ENCODE measurements at places on chromosomes 6 and 20.

GRCh38 chr6:5878792-5879191 lies 127.9 kb downstream of the NRN1 start:
- DNase-seq: no peak

GRCh38 chr6:161649841-161650240 lies 376.0 kb upstream of the AGPAT4 start:
- DNase-seq: no peak

DNA sequence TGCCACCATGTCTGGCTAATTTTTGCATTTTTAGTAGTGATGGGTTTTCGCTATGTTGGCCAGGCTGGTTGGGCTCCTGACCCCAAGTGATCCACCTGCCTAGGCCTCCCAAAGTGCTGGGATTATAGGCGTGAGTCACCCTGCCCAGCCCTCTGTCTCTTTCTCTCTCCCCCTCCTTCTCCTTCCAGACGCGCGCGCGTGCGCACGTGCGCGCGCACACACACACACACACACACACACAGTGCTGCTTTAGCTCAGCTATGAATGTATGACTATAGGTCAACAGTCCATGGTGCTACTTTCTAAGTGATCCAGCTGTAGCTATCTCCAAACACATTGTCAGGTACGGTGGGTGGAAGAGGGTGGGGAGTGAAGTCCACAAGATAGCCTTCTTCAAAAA lies 449.5 kb downstream of the PHF3 start:
- DNase-seq: no peak

DNA sequence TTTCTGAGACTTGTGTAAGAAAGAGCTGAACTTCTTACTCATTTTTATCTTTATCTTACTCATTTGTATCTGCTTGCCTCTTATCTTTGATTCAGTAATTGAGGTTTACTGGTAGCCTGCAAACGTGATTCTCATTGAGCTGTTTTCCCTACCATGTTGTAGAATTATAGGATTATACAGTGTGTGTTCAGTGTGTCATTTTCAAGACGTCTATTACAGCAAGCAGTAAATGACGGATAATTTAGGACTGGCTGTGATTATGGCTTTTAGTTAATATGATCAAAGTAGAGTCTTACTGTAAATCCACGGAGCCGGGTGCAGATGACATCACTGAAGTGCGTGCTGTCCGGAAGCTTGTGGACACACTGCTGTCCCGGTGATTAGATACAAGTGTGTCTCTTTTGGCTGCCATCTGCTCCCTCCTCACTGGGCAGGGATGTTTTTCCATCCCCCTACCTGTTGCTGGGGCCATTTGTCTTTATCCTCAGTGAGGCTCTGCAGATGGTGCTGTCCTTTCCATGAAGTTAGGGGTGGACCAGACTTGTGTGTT lies 6.0 kb downstream of the NELFCD start:
- no peak for DNase-seq

DNA sequence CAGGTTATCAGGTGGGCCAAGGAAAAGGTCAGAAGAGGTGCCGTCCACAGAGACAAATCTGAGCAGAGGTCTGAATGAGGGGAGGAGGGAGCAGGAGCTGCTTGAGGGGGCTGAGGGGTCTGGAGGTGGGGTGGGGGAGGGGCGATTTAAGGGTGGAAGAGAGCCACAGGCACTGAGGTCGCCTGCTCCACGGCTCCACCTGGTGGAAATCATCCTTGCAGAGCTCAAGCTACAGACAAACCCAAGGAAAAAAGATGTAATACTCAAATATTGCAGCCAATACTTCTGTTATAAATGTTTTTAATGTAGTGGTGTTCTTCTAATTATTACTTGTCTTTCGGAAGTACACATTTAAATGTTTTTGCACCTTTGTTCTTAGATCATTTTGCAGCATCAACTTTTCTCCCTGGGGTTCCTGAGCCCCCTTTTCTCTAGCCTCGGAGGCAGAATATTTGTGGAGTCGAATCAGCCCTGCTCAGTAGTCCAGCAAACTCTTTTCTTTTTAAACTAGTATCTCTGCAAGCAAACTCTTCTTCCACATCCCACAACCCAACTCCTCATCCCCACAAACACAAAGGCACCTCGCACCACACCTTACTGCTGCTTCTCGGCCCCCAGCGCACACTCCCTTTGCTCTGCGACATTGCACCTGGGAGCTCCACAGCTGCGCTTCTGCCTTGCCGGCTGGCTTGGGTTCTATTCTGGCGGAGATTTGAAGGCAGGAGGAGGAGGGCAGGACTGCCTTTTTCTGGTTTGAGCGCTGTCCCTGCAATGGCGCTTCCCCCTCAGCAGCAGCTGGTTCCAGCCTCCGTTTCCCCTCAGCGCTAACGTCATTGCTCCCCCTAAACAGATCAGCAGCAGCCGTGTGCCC lies 51.0 kb upstream of the TFAP2A start:
- DNase-seq: no peak

DNA sequence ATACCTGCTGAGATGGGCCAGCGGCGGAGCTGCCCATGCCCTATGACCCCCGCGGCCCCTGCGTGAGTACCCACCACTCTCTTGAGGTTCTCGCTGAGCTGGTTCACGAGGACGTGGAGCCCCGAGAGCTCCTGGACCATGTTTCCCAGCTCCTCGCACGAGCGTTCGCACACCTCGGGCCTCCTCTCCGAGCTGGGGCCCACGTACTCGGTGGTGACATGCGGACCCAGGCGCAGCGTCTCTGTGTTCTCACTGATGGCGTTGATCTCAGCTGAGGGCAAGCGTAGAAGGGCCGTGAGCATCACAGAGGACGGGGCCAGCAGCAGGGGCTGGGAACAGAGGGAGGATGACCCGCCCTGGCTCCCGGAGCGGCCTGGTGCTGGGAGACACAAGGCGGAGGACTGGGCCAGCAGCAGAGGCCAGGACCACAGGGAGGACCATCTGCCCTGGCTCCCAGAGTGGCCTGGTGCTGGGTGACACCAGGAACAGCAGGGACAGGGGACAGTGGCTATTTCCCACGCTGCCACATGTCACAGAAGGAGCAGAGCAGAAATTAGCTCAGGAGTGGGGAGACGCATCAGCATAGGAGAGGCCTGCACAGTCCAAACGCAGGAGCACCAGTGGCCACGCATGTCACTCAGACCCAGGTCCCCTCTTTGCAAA lies 11.8 kb downstream of the THBS2 start:
- no peak for DNase-seq

GRCh38 chr6:55198715-55199114 lies 24.4 kb downstream of the HCRTR2 start:
- DNase-seq: no peak

DNA sequence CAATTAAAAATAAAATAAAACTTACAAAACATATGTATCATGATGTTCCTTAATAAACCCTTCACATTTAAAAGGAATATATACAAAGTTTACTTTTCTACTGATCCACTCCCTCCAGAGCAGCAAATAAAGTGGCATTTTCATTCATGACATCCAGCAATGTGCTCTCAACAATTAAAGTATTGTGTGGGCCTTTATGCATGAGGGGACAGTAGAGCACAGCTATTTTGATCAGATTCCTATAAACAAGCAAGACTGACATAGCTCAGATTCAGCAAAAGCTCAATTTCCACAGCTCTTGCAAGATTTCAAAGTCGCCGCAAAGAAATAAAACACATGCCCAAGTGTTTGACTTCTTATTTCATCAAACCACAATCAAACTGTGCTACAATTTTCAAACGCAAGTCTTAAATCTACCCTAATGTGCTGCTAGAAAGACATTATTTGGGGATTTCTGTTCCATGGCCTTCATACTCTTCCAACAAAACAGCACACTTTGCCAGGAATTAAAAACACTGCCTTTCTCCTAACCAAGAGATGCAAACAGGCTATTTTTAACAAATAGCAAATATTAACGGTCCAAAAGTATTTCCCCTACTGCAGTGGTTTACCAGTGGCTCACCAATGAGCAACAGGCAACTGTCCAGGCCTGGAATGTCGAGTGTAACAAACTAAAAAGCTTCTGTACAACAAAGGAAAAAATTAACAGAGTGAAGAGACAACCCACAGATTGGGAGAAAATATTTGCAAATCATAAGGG lies 52.3 kb downstream of the MBOAT1 start:
- DNase-seq: peak; percentile 23

DNA sequence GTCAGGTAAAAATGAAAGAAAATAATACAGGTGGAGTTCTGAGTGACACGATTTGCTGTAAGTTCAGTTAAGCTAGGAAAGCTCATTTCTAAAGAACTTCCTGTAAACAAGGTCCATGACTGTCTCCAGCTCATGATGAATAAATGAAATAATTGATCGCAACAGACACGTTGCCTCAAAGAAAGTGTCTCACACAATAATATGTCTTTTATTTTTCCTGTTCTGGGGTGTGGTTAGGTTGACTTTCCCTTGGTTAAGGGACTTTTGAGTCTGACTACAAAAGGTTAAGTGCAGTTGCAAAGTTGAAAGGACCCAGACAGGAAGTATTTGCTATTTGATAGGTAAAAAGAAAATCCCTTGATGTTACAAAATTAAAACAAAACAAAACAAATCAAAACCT lies 304.2 kb upstream of the PRDM1 start:
- no peak for DNase-seq

GRCh38 chr6:169172456-169172855 lies 81.2 kb downstream of the THBS2 start:
- DNase-seq: peak; percentile 91

DNA sequence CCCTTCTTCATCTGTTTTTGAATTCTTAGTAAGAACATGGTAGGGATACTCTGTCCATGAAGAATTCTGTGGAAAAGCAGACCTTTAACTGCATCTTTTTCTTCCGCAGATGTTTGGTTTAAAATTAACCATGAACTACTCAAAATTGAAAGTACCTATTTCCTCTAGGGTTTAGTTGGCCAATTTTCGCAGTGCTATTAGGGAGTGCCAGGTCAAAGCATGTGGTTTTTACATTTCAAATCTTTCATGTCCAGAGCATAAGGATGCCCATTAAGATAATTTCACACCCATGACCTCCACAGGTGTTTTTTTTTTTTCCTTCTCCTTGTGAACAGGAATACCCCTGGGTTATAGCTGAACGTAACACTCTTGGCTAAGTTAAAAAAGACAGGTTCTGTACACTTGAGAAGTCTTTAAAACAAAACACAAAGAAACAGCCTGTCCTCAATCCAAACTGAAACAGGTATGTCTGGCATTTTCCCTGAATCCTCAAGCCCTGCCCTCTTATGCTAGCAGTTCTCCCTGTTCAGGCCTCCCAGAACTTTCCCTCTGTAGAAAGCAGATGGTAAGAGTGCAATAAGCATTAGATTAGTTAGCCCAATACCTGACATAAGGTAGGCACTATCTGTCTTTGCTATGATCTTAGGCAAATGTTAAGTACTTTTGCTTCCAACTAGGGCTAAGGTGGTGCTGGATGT lies 67.1 kb downstream of the ELOVL5 start:
- DNase-seq: no peak

- DNase-seq: no peak
These were observed 92.8 kb downstream of the TAF4 start for GRCh38 chr20:61972636-61973508.

DNA sequence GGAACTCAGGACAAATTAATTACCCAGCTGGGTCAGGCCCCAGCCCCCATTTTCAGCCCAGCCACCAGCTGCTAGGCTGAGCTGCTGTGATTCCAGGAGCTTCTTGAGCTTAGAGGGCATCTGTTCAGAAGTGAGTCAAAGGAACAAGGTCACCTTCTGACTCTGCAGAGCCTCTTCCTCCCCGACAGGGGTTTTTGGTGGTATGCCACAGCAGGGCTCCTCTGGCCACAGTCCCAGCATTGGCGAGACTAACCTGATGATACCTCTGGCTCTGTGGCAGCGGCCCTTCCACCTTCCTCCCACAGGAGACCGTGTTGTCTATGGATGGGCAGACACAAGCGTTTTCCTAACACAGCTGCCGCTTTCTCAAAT lies 39.7 kb downstream of the ZC3H12D start:
- no peak for DNase-seq

GRCh38 chr20:12966468-12967085 lies 42.2 kb upstream of the SPTLC3 start:
- peak; percentile 26 for DNase-seq

DNA sequence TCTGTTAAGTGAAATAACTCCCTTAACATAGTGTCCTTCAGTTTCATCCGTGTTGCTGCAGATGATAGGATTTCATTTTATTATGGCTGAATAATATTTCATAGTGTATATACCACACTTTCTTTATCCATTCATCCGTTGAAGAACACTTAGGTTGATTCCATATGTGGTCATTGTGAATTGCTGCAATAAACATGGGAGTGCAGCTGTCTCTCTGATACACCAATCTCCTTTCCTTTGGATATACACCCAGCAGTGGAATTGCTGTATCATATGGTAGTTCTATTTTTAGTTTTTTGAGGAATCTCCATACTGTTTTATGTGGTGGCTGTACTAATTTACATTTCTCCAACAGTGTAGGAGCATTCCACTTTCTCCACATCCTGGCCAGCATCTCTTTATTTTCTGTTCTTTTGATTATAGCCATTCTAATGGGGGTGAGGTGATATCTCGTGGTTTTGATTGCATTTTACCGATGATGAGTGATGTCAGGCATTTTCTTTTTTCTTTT lies 193.2 kb downstream of the SLC16A10 start:
- DNase-seq: peak; percentile 37

DNA sequence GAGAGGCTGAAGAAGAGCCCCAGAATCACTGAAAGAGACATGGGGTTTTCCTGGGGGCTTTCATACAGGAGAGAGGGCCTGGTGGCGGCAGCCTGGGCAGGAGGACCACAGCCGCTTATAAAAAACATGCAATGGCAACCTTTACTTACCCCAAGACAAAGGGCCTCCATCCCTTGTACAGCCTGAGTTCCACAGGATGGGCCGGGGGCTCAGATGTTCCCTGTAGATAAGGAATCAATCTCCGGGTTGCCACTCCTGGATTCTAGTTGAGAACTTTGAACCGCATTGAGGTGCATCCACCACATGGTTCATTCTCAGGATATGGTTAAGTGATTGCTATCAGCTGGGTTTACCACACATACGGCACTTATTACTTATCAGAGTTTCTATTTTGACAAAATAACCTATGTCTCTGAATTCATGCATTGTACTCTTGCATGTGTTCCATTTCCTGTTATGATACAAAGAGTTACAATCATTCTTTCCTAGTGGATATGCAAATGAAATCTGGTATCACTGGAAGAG lies 677.6 kb downstream of the KIF16B start:
- no peak for DNase-seq

DNA sequence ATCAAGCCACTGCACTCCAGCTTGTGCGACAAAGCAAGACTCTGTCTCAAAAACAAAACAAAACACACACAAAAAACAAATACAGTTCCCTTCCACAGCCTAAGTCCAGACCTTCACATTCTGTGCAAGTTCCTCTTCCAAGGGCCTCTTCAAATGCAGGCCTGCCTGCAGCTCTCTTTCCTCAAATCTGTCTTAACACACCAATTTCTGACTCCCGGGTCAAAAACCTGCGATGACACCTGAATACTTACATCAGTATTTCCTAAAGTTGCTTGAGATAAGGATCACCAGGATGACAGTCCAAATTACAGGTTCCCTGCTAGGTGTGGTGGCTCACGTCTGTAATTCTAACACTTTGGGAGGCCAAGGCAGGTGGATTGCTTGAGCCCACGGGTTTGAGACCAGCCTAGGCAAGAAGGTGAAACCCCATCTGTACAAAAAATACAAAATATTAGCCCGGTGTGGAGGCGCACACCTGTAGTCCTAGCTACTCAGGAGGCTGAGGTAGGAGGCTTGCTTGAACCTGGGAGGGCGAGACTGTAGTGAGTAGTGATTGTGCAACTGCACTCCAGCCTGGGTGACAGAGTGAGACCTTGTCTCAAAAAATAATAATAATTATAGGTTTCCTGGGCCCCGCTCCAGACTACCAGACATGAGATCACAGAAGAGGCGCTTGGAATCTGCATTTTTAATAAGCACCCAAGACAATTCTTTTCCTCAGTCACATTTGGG lies 8.8 kb upstream of the PARD6B start:
- DNase-seq: no peak

GRCh38 chr20:2984028-2984501 lies 59.4 kb upstream of the GNRH2 start:
- DNase-seq: no peak

Data from astrocyte (in vitro differentiated cells and primary cell).